ENCODE measurements at places on chromosomes 16 and 17.

DNA sequence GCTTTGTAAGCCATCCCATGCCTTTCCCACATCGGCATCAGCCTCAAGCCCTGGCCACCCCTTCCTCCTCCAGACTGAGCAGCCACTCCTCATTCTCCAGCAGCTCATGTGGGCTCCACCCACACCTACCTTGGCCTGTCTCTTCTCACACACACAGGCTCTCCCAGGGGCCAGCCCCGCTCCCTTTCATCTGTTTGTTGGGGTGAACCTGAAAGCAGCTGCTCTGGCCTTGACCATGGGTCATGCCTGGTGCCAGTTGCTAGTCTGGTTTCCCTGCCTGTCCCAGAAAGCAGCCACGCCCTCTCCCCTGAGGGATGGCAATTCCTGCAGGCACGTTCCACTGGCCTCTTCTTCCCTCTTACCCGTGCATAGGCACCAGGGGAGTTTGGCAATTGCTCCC, 11.4 kb upstream of the TMEM238L start:
- DNase-seq: no peak

- DNase-seq: no peak
Measured at GRCh38 chr17:13485327-13485726, 116.4 kb downstream of the HS3ST3A1 start.

DNA sequence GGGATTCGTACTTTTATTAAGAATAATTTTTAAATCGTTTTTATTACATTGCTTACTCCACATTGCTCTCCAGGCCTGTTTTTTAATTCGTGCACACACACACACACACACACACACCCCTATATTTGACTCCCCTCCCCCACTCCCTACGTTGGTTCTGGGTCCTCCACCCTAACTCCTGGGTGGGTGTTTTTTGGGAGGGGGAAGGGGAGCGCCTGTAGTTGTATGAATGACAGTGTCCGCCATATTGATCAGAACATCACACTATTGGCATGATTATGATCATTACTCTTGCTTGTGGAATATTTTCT, 1.3 kb downstream of the GNAO1 start:
- no peak for DNase-seq

GRCh38 chr17:79630821-79631639, 20.2 kb upstream of the RBFOX3 start:
- DNase-seq: no peak

GRCh38 chr16:17149904-17150483, 320.8 kb downstream of the XYLT1 start:
- no peak for DNase-seq

DNA sequence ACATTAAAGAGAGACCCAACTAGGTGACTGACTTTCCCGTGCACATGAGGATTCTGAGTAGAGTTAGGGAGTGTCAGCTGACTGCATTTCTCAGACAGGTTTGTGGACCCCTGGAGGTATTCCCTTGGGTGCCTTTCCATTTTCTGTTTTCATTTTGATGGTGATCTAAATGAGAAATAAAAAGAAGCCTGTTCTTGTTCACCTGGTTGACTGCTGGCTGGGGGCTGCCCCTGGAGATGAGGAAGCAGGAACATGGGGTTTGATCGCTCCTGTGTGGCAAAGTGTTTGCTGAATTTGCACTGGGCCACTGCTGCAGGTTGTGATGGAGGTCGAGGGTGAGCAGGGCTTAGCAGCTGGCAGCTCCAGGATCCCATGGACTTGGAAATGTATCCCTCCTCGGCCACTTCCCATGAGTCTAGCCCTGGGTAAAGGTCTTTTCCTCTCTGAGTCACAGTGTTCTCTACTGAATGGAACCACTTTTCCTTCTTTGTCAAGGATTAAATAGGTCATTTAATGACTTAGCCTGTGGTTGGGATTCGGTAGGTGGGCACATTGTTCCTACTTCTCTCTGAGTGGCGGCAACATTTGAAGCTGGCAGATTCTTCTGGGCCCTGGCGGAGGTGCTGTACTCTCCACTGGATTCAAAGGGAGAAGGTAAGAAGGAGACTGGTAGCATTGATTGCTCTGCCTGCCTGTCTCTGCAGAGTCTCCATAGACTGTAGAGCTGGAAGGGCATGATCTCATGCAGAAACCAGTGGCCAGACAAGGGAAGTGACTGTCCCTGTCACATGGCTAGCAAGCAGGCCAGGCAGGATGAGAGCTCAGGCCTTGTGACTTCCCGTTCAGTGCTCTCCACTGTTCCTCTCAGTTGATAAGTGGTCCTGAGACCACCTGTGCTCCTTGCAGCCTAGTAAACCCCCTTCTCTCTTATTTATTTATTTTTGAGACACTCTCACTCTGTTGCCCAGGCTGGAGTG, 17.9 kb downstream of the SNX29 start:
- DNase-seq: peak; percentile 20

DNA sequence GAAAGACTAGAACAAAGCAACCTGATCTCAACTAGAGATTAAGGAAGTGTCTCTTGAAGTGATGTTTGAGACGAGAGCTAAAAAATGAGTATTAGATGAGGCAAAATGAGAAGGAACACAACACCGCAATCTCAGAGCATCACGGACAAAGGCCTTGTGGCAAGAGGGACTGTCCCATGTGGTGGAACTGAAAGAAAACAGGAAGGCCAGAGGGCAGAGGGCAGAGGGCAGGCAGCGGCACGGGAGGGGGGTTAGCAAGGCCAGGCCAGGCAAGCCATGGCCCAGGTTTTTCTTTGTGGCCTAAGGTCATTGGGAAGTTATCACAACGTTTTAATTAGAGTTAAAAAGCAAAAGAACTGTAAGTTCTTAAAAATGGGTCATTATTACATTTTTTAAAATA, 22.5 kb downstream of the RPA1 start:
- no peak for DNase-seq

DNA sequence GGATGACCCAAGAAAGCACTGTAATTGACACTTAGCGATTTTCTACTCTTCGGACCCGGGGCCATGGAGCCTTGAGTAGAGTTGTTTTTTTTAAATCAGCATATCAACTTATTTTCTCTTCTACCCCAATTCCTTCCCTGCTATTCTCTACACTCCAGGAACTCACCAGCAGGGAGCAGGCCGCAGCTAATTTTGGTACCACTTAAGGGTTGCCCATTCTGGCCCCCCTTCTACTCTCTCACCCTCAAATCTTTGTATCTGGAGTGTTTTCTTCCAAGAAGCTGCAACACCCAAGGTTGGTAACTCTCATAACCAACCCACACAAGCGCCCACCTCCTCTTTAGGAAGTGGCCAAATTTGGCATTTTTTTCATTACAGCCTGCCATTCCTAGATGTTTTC, 5.5 kb upstream of the ERAL1 start:
- no peak for DNase-seq

- DNase-seq: no peak
Measured at GRCh38 chr17:77880711-77881450, 77.6 kb upstream of the TNRC6C start.

DNA sequence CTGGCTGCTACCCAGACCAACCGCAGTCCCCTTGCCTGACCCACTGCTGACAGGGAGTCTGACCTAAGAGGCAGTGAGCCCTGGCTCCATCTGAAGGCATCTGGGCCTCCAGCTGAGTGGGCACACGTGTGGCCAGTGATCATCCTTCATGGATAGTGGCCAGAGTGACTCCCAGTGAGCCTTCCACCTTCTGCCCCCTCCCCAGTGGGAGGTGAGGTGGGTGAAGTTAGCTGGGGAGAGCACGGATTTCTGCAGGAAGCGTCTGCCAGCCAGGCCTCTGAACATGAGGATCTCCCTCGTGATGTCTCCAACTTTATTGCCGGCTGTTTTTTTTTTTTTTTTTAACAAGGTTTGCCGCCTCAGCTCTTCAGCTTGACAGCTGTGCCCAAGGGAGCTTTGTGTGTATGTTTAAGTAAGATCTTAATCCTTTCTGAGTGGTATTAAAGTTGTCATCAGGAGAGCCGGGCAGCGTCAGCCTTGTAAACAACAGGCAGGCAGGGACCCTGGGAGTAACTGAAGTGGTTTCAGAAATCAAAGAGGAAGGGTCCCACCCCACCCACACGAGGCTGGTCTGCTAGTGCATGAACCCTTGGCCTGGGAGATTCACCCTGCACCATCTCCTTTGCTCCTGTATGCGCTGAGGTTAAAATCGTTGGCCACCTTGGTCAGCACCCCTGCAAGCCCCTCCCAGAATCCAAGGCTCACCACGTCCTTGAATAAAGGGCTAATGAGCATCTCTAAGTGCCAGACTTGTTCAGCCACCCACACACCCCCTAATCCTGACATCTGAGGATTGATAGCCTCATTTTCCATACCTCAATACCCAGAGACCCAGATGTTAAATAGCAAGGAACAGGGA, 33.3 kb downstream of the RHBDL3 start:
- DNase-seq: no peak

DNA sequence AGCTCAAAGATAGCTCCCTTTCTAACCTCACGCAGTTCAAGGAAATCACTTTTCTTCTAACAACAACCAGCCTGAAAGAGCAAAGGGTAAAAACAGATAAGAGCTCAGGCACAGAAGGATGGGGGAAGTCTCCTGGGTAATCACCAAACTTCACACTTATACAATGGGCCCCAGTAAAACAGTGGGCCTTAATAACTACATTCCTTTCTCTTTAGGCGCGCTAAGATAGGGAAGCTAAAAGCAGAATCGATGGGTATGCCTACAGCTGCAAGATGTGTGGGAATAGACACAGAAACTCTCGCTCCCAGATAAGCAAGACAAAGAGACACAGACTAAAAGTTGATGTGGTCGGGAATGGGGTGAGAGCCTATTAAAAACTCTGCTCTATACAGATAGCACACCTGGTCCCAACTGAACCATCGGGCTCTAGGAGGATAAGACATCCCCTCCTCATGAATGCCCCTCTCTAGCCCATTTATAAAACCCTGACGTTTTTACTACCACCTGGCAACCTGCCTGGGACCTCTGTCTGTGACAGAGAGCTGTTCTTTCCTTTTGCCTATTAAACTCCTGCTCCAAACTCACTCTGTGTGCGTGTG, 826 bp downstream of the LYZL6 start:
- no peak for DNase-seq

DNA sequence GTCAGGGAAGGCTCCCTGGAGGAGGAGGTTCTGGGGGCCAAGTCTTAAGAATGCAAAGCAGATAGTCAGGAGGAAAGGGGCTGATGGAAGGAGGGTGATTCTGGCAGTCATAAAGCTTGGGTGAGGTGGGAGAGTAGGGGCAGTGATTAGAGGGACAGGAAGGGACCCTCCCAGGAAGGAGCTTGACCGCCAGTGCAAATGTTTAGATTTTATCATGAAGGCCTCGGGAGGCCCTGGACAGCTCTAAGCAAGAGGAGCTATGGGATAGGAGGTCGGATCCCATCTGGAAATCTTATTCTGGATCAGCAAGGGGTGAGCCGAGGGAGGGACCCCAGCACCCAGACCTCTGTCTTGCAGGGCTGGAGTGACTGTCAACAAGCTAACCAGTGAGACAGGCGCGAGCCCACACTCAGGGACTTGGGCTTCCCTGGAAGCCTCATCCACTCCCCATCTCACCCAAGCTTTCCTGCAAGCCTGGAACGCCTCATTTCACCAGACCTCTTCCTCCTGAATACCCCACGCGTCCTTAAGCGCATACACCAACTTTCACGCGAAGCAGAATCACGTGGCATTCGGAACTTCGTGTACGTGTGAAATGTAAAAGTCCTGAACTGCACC, 52.0 kb upstream of the CBX4 start:
- DNase-seq: no peak

- no peak for DNase-seq
Measured at GRCh38 chr17:50347117-50347893, 1.4 kb downstream of the XYLT2 start.

- DNase-seq: no peak
Measured at GRCh38 chr17:50425682-50426471, at the start of gene ACSF2. TSS of gene ACSF2 (plus strand) at chr17:50426218. CDS start at chr17:50426262, 44 bp downstream.

GRCh38 chr16:77442078-77442477, 7.2 kb upstream of the ADAMTS18 start:
- no peak for DNase-seq

- DNase-seq: peak; percentile 37
Measured at GRCh38 chr17:7445619-7445968, 733 bp downstream of the CHRNB1 start.

GRCh38 chr17:65048441-65048840, 8.1 kb downstream of the GNA13 start:
- no peak for DNase-seq

- no peak for DNase-seq
Measured at GRCh38 chr17:78664476-78665386, 87.5 kb upstream of the DNAH17 start.

GRCh38 chr16:84786605-84787262, 33.1 kb upstream of the CRISPLD2 start:
- DNase-seq: no peak

DNA sequence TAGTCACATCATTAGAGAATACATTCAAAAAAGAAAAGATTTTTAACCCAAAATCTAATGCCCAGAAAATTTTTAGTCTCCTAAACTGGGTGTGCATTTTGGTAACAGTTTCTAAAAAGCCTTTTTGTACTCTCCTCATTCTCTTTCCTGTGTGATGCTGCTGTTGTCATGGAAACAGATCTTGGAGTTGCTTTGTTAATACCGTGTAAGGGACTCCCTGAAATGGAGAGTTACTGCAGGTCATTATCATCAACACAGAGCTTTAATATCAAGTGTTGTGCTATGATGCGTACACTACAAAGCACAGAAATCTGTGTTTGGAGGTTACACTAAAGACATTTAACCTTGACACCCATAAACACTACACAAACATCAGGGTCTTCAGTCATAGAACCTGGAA, 216.3 kb downstream of the PRKCA start:
- no peak for DNase-seq

- DNase-seq: no peak
Measured at GRCh38 chr16:83939266-83939855, 13.7 kb upstream of the OSGIN1 start.

GRCh38 chr17:39555368-39555767, 52.4 kb downstream of the NEUROD2 start:
- no peak for DNase-seq

DNA sequence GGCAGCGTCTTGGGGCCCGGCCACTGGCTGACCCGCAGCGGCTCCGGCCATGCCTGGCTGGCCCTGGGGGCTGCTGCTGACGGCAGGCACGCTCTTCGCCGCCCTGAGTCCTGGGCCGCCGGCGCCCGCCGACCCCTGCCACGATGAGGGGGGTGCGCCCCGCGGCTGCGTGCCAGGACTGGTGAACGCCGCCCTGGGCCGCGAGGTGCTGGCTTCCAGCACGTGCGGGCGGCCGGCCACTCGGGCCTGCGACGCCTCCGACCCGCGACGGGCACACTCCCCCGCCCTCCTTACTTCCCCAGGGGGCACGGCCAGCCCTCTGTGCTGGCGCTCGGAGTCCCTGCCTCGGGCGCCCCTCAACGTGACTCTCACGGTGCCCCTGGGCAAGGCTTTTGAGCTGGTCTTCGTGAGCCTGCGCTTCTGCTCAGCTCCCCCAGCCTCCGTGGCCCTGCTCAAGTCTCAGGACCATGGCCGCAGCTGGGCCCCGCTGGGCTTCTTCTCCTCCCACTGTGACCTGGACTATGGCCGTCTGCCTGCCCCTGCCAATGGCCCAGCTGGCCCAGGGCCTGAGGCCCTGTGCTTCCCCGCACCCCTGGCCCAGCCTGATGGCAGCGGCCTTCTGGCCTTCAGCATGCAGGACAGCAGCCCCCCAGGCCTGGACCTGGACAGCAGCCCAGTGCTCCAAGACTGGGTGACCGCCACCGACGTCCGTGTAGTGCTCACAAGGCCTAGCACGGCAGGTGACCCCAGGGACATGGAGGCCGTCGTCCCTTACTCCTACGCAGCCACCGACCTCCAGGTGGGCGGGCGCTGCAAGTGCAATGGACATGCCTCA, 773 bp downstream of the NTN3 start:
- DNase-seq: no peak
